ENCODE measurements at places on chromosomes 7 and 10.

DNA sequence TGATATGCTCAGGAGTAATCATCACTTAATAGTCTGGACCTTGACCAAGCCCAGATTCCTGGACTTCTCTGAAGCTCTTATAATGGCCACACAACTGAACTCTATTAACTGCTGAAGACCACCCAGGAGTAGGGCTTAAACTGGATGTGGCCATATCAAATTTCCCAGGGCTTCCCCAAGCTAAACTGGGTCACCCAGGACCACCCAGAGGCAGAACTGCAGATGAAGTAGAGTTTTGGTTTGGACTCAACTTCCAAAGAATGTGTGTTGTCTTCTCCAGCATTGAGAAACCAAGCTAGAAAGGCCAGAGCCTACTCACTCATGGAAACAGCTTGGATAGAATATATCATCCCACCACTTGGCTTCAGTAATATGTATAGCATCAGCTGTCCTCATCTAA lies 358.2 kb upstream of the MEOX2 start:
- DNase-seq, result no peak

- peak; percentile 48 for DNase-seq
These were observed 134.9 kb upstream of the CACNA2D1 start for GRCh38 chr7:82578430-82578829.

DNA sequence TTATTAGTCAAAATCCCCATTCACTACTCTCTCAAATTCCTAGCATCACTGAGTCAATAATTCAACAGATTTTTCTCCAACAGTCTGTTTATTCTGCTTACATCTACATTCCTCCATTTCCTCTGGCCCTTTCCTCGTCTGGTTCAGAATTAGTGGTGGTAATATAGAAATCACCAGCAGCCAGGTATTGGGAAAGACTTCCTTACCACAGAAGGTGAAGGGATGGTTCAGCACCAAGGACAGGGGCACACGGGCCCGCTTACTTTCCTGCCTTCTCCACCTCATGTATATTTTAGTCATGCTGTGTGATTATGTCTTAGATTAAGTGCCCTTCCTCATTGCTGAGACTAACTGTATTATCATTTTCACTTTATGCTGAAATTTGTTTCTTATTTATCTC lies 70.4 kb upstream of the APBB1IP start:
- peak; percentile 14 for DNase-seq

DNA sequence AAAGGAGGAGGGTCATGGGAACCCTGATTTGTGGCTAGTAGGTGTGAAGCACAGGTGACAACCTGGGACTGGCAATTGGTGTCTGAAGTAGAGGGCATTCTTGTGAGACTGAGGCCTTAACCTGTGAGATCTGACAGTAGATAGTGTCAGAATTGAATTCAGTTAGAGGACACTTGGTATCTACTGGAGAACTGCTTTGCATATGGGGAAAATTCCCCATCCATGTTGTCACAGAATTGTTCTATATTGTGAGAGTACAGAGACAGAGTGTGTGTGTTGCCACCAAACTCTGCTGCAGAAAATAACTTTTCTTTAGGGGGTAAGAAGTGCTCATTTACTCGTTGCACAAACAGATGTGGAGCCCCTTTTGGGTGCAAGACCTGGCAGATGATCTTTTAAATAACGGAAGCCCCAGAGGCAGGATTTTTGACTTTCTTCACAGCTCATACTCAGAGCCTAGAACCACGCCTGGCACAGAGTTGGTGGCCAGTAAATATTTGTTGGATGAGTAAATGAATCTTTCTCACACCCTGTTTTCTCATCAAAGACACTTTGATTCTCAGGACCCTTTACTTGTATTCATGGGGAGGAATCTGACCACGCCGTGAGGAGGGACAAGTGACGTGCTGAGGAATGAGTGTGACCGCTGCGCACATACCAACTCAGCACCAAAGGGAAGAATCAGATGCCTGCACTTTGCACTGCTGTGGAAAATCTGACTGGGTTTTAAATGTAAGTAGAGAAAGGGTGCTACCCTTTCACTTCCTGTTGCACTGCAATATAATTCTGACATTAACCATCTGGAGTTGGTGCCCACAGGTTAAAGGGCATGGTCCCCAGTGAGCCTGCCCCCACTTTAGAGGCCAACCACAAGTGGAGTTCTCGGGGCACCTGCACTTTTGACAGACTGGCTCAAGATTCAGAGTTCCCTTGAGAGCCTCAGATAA lies 39.2 kb upstream of the SDHAF3 start:
- DNase-seq, result no peak

GRCh38 chr10:1425879-1426278 lies 311.4 kb downstream of the ADARB2 start:
- DNase-seq, result no peak

Measured in DMS53 (cell line).